ENCODE measurements at places on chromosomes 3 and 15. TPM values are rescaled to one million over a fixed set of nuclear protein-coding genes. Genes with fewer than 3 reads are reported as not detected.

NDUFB4 gene
- total RNA-seq, result 203 TPM

CYP1A1 gene
- total RNA-seq, result 0.17 TPM

ZNF620 gene
- total RNA-seq, result 2.7 TPM

PPM1L gene
- 1.4 TPM for total RNA-seq

LMAN1L gene
- total RNA-seq, result not detected

NAALADL2 gene
- 1.5 TPM for total RNA-seq

TMCO5A gene
- not detected for total RNA-seq

SLITRK3 gene
- 0.03 TPM for total RNA-seq

AP3B2 gene
- total RNA-seq, result 0.29 TPM

BSN gene
- 0.12 TPM for total RNA-seq

POC1A gene
- 19.0 TPM for total RNA-seq

IL17RB gene
- total RNA-seq, result not detected

TMF1 gene
- total RNA-seq, result 20.3 TPM

GABRG3 gene
- total RNA-seq, result not detected

PRSS50 gene
- total RNA-seq, result not detected

TLR9 gene
- not detected for total RNA-seq
